ENCODE measurements at places on chromosomes 12 and 14. TPM values are rescaled to one million over a fixed set of nuclear protein-coding genes. Genes with fewer than 3 reads are reported as not detected.

DNA sequence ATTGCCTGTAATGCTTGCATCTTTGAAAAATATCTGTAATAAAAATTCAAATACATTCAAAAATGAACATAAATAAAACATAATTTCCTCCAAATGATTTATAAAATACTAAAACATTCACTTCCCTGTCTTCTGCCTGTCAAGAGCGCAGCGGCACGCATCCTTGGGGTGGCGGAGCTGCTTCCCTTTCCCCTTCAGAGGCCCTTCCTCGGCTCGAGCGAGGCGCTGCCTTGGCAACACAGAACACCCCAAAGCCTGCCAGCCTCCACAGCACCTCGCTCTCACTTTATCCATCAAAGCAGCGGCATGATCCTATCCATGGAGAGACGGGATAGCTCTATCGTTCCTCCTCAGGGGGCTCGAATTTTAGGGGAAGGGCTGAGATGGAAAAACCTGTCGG lies 146.2 kb downstream of the GXYLT1 start:
- no peak for DNase-seq

- DNase-seq, result no peak
Observed at GRCh38 chr12:64667793-64668192, 57.5 kb downstream of the RASSF3 start.

GRCh38 chr12:102625819-102626218 lies 145.5 kb upstream of the IGF1 start:
- no peak for DNase-seq

DNA sequence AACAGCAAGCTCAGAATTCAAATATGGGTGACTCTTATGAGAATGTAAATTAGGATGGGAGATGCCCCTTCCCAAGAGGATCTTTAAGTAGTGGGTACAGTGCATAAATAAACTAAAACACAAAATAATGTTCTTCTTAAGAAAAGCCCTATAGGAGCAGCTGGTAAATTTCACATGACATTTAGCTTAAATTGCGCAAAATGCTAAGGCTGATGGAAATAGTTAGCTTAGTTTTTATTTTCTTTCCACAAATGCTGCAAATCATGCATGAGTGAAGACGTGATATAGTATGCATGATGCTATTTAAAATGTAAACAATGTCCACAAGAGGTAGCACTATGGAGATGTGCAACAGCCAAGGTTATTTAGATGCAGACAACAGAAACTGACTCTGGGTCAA lies 328.1 kb downstream of the ATP23 start:
- no peak for DNase-seq

DNA sequence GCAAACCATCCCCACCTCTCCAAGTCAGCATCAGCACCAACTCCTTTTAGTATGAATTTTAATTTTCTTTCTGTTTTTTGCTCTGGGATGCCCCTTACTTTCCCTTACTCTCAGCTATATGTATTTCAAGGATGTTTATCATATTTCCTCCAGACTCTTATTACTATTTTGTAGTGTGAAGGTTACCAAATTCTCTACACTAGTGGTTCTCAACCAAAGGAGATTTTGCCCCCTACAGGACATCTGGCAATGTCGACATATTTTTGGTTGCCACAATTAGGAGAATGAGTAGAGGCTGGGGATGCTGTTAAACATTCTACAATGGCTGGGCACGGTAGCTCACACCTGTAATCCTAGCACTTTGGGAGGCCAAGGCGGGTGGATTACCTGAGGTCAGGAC lies 29.1 kb upstream of the SOS2 start:
- no peak for DNase-seq

- no peak for DNase-seq
Observed at GRCh38 chr12:4506430-4506829, 32.3 kb upstream of the RAD51AP1 start.

- no peak for DNase-seq
Observed at GRCh38 chr14:50321009-50321660, 9.0 kb downstream of the DMAC2L start.

DNA sequence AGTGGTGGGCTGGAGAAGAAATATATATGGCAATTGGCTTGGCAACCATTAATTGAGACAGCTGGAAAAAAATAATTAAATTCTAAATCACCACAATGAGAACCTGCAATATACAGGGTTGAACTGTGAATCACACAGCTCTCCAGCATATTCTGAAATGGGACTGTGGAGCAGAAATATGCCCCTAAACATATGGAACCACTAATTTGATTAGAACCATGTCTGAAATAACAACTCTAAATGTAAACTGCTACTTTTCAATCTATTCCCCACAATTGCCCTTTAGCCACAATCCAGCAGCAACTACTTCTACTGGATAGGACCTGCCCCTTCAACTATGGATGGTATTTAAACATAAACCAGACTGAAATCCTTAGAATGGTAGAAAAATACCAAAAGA lies 330.4 kb downstream of the TRHDE start:
- no peak for DNase-seq

DNA sequence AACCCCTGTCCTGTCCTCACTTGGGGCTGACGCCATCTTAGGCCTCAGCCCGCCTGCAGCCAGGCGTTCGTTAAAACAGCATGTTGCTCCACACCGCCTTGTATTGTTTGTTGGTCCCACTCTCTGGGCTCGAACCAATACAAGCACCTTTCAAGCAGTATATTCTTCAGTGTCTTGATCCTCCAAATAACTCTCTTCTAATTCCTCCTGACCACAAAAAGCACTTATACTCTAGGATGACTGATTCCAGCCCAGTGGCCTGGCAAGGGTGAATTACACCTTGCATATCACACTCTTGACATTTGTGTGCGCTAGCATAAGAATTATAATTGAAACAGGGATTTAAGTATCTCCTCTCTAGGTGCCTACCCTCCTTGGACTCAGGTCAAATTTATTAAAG lies 7.1 kb downstream of the CCER1 start:
- DNase-seq, result no peak

- no peak for DNase-seq
Observed at GRCh38 chr12:31726575-31726974, 2.2 kb downstream of the AMN1 start.

GRCh38 chr12:107129315-107129930 lies 36.1 kb upstream of the CRY1 start:
- no peak for DNase-seq

- peak; percentile 64 for DNase-seq
Observed at GRCh38 chr12:6461401-6462233, 8.9 kb downstream of the VAMP1 start.

DNA sequence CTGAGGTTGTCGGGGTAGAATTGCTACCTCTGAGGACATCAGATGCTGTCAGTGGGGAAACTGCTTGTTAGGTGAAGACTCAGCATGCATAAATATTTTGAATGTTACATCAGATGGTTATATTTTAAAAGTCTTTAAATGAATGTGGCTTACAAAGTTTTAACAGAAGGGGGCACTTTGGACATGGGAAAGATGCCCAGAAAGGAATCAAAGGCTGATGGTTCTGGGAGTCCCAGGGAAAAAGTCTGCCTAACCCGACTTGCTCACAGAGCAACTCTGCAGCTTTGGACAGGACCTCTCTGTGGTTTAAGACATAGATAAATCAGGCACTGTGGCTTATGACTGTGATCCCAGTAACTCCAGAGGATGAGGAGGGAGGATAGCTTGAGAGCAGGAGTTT lies 474.9 kb downstream of the ATP23 start:
- DNase-seq, result no peak

DNA sequence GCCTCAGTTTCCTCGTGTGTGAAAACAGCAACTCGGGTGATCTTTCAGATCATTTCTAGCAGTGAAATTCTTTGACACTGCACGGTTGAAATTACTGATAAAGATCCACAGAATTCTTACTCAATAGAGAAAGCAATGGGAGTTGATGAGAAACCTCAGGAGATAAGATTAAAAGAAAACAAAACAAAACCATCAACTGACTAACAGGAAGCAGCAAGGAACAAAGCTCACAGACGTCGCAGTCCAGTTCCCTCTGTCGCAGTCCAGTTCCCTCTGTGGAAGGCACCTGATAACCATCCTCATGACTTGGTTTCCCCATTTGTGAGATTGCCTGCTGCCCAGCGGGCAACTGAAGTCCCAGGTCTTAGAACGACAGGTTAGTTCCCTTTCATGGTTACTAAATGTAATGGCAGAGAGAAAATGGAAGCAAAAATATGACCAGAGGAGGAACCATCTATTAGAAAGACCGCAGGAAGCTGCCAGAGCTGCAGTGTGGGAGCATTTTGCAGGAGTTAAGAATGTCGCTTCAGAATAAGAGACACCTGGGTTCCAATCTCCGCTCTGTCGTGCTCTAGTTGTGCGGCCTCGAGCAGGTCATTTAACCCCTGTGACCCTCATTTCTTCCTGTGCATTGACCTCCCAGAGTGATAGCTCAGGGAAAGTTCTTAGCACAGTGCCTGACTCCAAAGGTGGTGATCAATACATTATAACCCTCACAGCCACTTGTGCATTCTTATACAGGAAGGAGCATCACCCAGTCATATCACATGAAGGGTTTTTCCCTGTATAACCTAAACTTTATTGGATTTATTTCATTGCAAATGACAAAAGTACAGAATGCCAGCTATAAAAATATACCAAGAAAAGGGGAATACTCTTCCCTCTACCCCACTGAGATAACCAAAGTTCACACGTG lies 5.1 kb upstream of the MED13L start:
- no peak for DNase-seq

- DNase-seq, result no peak
Observed at GRCh38 chr14:99271221-99271941, 616 bp downstream of the BCL11B start.

DNA sequence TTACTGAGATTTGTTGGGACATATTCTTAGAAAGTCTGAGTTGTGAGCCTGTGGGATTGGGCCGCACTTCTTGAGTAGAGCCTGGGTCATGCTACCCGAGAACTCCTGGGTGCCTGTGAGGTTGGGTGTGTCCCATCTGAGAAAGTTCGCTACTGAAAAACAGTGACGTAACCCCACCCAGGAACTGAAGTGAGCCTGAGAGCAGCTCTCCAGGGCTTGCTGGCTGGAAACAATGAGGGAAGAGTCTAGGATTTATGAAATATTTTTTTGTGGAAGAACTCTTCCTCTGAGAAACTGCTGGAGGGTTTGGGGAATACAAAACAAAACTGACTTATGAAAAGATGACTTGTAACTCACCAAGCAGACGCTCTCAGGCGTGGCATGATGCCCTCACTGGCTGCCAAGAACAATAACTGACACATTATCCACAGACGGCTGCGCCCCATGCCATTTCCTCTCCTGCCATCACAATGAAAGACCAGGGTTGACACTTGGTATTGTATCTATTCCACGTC lies 69.2 kb downstream of the RASSF3 start:
- peak; percentile 89 for DNase-seq

The PLCZ1 gene
- total RNA-seq, result not detected

The RBP5 gene
- 0.46 TPM for total RNA-seq

The BMAL2 gene
- 1.1 TPM for total RNA-seq

The TMBIM4 gene
- total RNA-seq, result 60.8 TPM

The RASAL1 gene
- total RNA-seq, result not detected

The SLC4A8 gene
- 0.89 TPM for total RNA-seq

The AQP2 gene
- total RNA-seq, result not detected

The ZNF891 gene
- 1.0 TPM for total RNA-seq
